Smooth muscle cell of the coronary artery (primary cell): ENCODE measurements at places on chromosomes 16 and 17. TPM values are rescaled to one million over a fixed set of nuclear protein-coding genes. Genes with fewer than 3 reads are reported as not detected.

PRSS36 gene
- 0.45 TPM in 1 of 2 replicates, not detected in the other for total RNA-seq

B4GALNT2 gene
- 0.08 TPM in 1 of 2 replicates, not detected in the other for total RNA-seq

NDE1 gene
- 5.1 and 30.0 TPM in 2 replicates for total RNA-seq

WNK4 gene
- 0.12 and 1.6 TPM in 2 replicates for total RNA-seq

PPY gene
- total RNA-seq: not detected in 2 replicates

BCO1 gene
- total RNA-seq: under 0.01 TPM in 1 of 2 replicates, not detected in the other

KCNH6 gene
- not detected in 2 replicates for total RNA-seq

MYCBPAP gene
- total RNA-seq: 0.15 and 4.1 TPM in 2 replicates

ASPA gene
- total RNA-seq: 2.9 TPM in 1 of 2 replicates, not detected in the other

ZG16 gene
- not detected in 2 replicates for total RNA-seq

IGF2BP1 gene
- 0.12 and 0.15 TPM in 2 replicates for total RNA-seq
